KG1 (cell line): ENCODE measurements at places on chromosomes 5 and 9.

GRCh38 chr5:10760096-10760920, 726 bp downstream of the DAP start:
- DNase-seq: peak; percentile 41

DNA sequence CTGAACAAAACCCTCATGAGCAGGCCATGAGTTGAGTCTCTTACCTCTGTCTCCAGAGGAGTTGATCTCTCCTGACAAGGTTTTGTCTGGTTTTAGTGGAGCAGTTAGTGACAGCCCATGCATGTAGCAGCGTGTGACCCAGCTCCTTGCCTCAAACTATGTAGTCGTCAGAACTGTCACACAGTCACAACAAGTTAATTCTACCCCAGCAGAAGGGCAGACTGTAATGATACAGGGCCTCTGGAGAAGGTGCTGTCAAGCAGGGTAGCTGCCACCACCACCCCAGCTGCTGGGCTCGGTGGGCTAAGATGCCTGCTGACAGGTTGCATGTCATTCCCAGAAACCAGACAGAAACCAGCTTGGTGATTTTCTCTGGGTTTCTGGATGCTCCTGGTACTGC, 194.5 kb downstream of the PSAT1 start:
- DNase-seq: no peak

GRCh38 chr9:19457693-19458009, 48.8 kb downstream of the ACER2 start:
- no peak for DNase-seq

- no peak for DNase-seq
Measured at GRCh38 chr9:9719373-9720112, 893.3 kb downstream of the PTPRD start.

GRCh38 chr9:16171911-16172310, 619.1 kb downstream of the CCDC171 start:
- DNase-seq: no peak

DNA sequence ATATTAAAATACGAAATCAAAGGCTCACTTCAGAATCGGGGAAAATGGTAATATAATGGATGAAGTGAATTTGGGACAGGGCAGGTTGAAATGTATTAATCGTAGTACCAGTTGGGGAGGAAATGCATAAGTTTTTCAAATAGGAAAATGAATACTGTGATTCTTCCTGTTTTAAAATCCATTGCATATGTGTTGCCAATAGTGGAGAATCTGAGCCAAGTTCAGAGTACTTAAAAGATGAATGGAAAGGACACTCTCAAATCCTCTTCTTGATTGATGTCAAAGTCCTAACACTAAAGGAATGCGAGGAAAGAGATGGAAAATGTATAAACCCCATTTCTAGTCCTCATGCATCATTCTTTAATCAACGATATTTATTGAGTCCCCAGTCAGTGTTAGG, 160.9 kb upstream of the CCNG1 start:
- DNase-seq: no peak

GRCh38 chr5:76403766-76404222, 709 bp downstream of the IQGAP2 start:
- DNase-seq: no peak

GRCh38 chr5:153211076-153211475, 279.4 kb upstream of the GRIA1 start:
- no peak for DNase-seq

DNA sequence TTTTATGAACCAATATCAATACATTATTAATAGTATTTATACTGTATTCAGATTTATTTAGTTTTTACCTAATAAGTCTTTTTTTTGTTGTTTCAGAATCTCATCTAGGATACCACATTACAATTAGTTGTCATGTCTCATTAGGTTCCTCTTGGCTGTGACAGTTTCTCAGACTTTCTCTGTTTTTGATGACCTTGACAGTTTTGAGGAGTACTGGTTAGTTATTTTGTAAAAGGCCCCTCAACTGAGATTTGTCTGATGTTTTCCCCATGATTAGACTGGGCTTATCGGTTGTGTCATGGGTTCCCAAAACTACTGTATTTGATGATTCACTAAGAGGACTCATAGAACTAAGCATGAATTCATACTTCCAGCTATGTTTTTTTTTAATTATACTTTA, 56.3 kb downstream of the RNF180 start:
- no peak for DNase-seq

DNA sequence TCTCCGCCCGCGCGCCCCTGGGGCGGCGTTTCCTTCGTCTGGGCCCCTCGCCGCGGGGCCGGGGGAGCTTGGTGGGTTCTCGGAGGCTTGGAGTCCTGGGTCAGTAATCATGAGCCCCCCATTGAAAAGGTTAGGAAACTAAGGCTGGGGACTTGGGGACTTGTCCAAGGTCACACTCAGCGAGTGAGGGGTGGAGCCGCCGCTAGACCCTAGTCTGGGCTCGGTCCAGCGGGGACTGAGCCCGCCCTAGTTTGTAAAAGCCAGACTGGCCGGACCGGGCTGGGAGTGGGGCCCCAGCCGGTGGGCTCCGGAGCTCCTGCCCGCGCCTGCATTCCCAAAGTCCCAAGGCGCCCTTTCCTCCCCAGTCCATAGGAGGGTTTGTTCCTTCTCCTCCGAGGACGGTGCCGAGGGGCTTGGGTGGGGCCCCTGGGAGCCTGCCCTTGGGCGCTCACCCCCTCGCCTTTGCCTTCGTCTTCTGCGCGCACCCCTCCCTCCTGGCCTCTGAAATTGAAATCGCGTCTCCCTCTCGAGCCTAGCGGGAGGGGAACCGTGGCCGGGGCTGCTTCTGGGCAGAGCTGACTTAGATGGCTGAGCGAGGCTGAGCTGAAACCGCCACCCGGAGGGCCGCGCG, 995 bp downstream of the OLFM1 start:
- no peak for DNase-seq

DNA sequence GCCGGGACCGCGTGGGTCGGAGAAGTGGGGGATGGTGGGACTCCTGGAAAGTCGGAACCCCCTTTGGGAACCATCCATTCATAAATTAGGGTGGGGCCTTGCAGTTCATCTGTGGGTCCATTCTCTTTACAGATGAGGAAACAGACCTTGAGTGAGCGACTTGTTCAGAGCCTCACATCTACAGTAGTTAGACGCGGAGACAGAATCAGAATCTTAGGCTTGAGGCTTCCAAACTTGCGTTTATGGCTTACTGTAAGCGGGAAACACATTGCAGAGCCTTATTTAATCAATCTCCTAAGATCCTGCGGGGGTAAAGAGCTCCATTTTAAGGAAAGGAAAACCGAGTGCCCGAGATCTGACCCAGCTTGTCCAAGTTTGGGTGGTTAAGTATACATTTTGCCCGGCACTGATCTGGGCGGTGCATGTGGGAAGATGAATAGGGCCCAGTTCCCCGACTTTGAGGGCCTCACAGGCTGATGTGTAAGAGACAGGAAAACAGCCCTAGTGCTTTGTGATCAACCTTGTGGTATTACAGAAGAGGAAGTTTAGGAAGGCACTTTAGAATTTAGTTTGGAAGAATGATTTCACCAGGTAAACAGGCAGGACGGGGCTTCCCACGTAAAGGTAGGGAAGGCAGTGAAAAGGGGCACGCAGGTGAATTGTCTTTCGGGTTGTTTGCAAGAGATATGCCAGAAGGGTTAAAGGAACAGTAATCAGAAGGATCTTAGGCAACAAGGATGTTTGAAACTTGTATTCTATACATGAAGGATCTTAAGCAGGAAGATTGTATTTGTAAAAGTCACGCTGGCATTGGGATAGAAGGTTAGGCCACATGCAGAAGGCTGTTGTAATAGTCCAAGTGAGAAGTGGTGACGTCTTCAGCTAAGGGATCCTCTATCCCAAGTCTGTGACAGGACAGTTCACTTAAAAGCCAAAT, 744 bp downstream of the TARS1 start:
- peak; percentile 72 for DNase-seq

- no peak for DNase-seq
Measured at GRCh38 chr5:35218981-35219380, 11.3 kb downstream of the PRLR start.

DNA sequence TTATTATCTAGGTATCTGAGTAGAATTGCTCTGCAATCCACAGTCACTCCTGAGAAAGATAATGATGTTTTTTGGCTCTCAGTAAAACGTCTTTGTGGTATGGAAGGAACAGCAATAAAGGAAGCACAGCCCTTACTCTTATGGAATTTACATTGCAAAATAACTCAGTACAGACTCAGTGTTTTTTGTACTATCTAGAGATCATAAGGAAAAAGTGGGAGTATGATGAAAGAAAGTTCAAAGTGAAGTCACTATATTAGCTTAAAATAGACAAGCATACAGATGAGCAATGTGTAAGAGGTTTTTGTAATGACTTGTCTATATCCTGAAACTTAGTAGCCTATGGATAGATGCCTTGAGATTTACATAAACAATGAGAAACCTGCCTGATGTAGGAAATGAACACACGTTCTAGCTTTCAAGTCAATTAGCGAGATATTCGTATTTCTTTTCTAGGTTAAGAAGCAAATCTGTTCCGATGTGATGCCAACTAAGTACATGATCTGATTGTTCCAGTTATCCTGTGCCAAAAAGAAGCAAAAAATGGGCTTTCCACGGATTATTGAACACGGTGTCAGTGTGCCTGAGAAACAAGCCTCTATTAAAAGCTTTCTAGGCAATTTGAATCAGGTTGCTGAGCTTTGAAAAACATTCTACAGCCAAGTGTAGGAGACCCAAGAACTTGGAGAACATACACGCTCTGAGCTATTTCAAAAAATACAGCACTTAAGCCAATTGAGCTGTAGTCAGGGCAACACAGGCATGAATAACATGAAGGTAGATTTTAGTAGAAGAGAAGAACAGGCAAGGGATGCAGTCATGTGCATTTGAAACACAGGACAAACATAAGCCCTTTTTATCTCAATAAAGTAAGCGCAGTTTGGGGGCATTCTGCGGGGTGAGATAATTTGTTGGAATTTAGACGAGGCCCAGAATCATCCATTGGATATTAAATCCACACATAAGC, 86.3 kb upstream of the TAF11L2 start:
- no peak for DNase-seq

GRCh38 chr5:159103086-159103485, 3.4 kb upstream of the EBF1 start:
- DNase-seq: no peak

- DNase-seq: no peak
Measured at GRCh38 chr5:138955671-138956295, 80.6 kb upstream of the LRRTM2 start.

GRCh38 chr9:8719833-8720486, 920.4 kb upstream of the DMAC1 start:
- DNase-seq: no peak

DNA sequence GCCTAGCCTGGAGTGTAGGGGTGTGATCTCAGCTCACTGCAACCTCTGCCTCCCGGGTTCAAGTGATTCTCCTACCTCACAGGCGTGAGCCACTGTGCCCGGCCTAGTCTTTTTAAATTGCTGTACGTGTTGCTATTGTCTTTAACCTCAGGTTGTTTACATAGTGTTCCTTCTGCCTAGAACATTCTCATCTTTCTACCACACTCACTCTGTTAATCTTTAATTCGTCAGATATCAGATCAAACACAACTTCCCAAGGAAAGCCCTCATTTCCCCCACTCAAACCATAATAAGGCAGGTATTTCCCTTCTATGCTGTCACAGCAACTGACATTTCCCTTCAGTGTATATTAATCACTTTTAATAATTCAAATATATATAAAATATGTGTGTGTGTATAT, 1310.0 kb upstream of the C9orf72 start:
- no peak for DNase-seq

DNA sequence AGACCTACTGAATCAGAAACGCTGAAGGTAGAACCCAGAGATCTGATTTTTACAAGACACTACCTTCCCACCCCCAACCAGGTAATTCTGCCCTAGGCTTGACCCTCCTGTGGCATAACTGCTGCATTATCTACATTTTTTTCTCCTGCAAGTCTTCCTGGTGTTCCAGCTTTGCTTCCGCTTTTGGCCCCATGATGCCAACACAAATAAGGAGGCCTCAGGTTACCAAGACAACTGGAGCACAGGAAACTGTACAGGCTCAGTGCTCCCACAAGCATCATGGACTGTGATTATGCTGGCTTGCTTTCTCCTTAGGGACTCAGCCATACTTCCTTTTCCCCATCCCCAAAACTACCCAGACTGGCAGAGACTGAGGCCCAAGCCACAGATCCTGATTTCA, 6.6 kb upstream of the MSMP start:
- DNase-seq: no peak

- no peak for DNase-seq
Measured at GRCh38 chr9:132481053-132481849, 71.2 kb downstream of the CFAP77 start.

GRCh38 chr5:74665816-74666215, 19.2 kb upstream of the HEXB start:
- no peak for DNase-seq

- no peak for DNase-seq
Measured at GRCh38 chr5:114695292-114695904, 333.5 kb downstream of the KCNN2 start.

DNA sequence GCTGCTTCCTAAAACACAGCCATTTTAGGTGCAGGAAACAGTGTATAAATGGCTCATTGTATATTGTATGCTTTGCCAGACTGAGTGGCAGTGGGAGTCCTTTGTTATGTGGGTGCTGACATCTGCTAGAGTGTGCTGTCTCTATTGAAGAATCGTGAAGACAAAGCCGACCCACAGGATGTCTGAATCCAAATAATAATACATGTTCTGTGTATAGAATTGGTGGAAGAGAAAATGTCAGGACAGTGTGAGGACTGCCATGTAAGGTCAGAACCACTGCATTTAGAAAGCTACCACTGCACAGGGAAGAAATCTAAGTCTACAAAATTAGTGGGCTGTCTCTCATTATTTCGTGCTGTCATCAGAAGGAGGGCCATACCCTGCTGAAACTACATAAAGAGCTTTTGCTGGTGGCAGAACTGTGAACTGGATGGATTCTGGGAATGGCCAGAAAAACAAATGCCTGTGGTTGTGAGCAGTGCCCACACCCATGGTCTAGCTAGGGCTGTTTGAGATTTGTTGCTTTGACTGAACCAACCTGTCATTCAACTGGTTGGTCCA, 2.5 kb downstream of the IL7R start:
- no peak for DNase-seq

GRCh38 chr9:31146485-31147166, 1237.8 kb upstream of the ACO1 start:
- DNase-seq: no peak

- no peak for DNase-seq
Measured at GRCh38 chr9:80954521-80954920, 734.8 kb downstream of the TLE1 start.

- no peak for DNase-seq
Measured at GRCh38 chr5:1315709-1316587, 21.1 kb upstream of the TERT start.
